ENCODE measurements at places on chromosomes 3 and 15.

- no peak for DNase-seq
Measured at GRCh38 chr3:188956839-188957489, 214.8 kb upstream of the TPRG1 start.

- no peak for DNase-seq
Measured at GRCh38 chr3:190234621-190235020, 87.6 kb downstream of the CLDN1 start.

- no peak for DNase-seq
Measured at GRCh38 chr15:25464784-25465183, 26.0 kb upstream of the UBE3A start.

DNA sequence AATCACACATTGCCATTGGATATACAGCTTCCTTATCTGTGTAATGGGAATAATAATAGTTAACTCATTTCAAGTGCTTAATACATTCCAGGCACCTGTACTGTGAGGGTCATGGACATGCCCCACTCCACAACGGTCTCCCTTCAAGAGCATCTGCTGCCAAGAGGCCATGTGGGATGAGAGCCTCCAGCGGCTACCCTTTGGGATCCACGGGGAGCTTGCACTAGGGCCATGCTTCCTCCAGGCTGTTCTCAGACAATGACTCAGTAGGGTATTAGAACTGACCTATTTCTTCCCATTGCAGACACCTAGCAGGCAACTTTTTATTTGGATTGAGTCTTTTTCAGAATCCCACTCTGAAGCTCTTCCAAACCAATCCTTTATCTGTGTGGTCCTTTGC is 1078.9 kb downstream of the TUSC7 start:
- no peak for DNase-seq

DNA sequence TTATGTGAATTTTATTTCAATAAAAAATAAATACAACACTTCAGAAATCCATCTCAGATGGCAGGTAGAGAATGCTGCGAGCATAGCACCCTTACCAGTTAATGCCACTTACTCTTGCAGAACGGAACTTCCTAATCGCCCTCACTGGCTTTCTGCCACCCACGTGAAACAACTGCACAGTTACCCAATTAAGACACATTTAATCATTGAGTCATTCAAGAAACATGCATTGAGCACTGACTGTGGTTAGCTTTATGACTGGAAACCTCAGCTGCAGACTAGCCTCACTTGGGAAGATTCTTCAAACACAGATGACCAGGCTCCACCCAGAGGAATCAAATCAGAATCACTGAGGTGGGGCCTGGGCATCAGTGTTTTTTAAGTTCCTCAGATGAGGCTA is 5.6 kb upstream of the MFGE8 start:
- no peak for DNase-seq

DNA sequence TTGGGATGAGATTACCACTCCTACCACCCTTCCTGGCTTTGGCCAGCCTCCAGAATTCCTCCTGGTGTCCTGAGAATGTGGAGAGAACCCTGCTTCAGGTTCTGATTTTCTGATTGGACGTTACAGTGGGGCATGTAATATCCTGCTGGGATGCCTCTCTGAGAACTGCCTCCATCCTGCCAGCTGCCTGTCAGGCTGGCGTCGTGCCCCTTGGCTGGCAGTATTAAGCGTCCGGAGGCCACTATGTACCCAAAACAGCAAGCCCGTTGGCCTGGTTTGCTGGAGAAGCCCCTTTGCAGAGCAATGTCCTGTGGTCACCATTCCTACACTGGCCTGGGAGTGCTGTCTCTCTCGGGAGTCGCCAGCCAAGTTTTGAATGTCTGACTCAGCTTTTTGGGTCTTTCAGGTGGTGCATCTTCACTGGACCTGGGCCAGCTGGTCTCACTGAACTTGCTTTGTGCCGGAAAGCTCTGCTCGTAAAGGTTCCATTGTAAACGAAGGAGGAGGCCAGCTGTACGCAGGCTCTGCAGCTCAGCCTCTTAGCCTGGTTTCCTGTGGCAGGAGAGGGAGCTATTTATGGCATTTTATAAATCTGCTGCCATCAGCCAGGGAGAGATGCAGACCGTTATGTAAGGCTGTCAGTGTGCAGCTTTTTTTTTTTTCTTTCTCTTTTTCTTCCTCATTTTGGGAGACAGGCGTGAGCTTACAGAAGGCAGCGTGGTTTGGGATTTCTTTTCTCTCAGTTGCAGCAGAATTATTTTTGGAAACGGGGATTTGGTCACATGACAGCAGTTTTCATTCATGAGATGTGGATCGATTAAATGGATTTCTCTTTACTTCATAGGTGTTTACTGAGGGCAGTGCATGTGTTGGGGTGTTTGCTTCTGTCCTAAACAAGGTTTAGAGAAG is 19.0 kb upstream of the TRAK1 start:
- DNase-seq = no peak

DNA sequence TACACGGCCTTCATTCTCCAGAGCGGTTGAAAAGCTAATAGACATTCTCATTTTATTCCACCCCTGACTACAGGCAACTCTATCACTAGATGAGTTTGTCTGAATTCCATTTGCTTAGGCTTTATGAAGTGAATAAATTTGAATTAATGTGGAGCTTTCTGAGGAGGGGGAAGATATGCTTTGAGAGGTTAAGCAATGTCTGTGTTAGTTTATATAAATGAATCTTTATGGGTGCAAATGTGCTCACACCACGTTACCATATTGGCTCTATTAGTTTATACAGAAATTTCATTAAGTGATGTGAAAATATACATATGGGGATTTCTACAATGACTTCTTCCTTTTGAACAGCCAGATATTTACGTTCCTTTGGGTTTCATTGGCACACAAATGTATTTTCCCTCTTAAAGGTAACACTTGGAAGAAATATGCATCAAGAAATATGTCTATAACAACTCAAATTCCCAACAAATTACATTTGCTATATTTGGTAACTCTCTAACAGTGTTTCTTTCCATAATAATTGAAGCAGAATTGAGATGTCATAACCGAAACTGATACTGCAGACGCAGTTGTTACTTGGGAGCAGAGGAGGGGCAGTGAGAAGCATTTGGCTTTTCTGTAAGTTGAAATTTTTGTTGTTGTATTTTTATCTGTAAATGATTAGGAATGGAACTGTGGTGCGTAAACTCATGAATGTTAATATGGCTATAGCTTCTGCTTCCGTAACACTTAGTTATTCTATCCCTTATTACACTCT is 359.4 kb downstream of the CACNA2D3 start:
- no peak for DNase-seq

DNA sequence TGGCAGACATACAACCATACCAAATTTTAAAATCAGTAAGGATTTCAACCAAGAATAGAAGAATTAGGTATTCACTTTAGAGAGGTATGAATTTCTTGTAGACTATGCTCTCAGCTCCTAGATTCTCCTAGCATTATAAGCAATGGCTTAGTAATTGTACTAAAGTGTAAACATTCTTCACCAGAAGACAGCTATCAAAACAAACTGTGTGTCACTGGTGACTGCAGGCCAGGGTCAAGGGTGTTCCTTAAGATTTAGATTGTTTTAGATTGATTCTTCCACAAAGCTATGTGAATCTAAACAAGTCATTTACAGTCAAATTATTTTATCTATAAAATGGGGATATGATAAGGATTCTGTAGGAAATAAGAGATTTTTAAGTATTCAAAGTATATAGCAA is 23.1 kb upstream of the GP5 start:
- DNase-seq = no peak

DNA sequence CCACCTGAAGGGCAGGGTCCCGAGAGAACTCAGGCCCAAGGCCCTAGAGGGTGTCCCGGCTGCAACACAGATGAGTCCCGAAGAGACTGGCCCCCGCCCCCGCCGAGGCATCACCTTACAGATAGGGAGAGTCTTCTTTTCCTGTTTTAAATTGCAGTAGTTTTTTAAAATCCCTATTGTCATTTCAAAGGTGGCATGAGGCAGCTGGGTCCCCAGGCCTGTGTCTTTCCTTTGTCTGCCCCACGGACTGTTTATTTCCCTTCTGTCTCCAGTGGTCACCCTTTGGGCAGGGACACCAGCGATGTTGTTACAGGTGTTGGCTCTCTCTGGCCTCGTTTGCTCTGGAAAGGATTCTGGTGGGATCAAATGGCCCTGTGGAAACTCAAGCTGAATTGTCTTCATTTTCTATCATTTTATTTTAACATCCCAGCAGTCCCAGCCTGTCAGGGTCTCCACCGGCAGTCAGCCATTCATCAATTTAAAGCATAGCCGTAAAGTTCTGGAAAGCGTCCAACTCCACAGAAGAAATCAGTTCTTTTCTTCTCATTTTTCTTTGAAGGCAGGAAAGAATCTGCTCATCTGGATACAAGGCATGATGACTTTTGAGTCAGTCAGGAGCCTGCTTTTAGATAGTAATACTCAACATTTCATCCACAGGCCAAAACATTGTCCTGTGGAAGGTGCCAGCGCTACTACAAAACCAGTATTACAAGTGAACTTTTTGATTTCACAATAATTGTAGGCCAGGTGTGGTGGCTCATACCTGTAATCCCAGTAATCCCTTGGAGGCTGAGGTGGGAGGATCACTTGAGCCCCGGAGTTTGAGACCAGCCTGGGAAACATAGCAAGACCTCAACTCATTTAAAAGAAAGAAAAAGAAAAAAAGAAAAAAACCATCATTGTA is 96.2 kb downstream of the HES1 start:
- no peak for DNase-seq

DNA sequence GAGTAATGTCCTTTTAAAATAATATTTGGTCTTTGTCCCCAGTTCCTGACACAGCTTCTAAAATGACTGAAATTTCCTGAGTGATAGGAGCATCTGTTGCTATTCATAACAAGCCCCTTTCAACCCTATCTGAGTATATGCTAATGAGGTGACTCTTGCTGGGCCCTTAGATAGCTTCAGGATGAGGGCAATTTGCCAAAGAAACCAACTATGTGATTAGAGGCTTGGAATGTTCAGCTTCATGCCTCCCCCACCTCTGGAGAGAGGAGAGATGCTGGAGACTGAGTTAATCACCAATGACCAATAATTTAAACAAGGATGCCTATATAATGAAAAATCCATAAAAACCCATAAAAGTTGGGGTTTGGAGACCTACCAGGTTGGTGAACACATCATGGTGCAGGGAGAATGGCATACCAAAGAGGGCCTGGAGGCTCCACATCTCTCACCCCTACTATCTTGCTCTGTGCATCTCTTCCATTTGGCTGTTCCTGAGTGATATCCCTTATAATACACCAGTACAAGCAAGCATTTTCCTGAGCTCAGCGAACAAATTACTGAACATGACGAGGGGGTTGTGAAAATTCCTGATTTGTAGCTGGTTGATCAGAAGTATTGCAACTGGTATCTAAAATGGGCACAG is 189.2 kb downstream of the ECT2 start:
- no peak for DNase-seq

DNA sequence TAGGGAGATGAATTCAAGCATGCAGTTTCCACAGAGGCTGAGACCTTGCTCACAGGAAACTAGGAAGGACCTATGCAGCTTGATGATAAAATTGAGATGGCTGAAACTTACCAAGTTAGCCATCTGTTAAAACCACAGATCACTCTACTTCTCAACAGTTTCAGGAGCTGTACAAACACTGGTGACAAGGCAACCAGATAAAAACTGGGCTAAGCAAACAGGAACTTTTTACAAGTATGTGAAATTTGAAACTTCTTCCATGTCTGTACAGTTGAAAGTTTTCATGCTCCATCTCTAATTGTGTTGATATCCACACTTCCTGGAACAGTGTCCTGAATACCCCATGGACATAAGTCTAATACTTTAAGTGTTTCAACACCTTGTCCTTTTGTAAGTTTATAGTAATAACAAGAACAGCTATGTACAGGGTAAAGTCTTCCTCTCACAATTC is 78.2 kb downstream of the FAIM start:
- no peak for DNase-seq

GRCh38 chr3:155629056-155629455 is 115.8 kb downstream of the PLCH1 start:
- DNase-seq = no peak

DNA sequence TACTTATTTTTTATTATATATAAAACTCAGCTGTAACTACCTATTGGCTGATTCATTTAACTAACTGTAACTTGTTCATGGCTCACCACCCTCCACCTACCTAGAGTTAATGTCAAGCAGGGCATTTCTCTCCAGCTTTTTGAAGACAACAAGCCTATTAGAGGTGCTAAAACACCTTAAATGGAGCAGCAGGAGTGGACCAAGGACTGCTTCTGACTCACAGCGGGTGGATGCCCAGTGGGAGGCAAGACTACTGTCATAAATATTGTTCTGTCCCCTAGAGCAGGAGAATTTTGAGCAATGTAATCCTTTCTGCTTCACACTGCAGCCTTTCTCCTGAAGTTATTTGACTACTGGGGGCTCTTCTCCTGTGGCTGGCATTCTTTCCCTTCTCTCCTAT is 146.9 kb downstream of the CLSTN2 start:
- no peak for DNase-seq

DNA sequence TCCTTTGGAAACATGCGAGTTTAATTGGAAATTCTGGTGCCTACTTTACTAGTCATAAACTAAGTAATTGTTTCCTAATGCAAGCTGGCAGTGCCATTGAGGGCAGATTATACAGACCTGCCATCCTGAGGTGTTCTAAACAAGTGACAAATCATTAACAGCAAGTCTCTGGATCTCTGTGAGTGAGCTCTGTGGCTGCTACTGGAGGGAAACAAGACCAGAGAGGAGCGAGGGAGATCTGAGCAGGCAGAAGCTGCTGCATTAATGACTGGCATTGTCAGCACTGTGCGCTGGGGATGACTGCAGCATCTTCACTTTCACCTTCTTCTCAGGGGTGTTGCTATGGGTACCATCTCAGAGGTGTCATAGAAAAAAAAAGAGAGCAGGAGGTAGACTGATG is 308.4 kb upstream of the DPH6 start:
- DNase-seq = no peak

DNA sequence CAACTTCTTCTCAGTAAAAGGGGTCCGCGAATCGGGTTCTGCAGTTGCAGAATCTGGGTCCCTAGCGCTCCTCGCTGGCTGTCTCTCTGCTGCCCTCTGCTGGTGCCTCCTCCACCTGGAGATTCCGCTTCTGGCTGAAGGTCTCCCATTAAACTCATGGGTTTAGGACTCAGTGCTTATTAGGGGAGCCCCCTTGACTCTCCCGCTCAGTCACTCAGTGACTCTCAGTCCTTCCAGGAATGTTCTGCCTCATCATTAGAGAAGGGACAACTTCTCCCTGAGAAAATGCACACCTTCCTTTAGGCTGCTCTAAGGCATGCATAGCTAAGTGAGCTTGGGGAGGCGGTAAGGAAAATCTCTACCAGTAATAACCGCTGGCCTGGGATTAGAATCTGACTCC is 7.1 kb downstream of the CPN2 start:
- DNase-seq = no peak

GRCh38 chr3:59467476-59467875 is 417.7 kb upstream of the CFAP20DC start:
- no peak for DNase-seq

- DNase-seq = no peak
Measured at GRCh38 chr15:90883526-90883975, 753 bp upstream of the FES start.

All from SK-N-MC (cell line).